ENCODE measurements at places on chromosomes 4 and X.

GRCh38 chr4:8283631-8284121 lies 14.1 kb downstream of the HTRA3 start:
- peak; percentile 76 for DNase-seq

DNA sequence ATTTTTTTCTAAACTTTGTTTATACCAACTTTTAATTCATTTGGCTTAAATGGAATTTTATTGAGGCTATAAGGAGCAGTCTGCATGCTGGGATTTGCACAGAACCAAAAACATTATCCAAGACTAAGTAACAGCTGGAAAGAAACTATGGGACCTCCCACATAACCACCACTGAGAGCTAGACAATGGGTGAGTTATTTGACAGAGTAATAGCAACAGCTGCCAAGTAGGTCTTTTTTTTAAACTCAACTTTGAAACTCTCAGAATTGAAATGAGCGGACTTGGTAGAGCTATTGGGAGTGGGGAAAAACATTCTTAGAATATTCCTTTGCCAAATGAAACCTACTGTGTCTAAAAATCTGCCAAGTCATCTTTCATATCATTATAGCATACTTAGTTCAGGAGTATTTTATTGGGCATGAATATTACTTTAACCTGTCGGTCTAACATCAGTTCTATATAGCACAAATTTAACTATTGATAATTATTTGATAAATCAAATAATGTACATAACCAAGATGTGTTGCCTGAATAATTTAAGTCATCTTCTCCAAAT lies 1428.0 kb downstream of the PCDH7 start:
- no peak for DNase-seq

- DNase-seq = no peak
These were observed 41.5 kb downstream of the REELD1 start for GRCh38 chr4:146255874-146256273.

- DNase-seq = no peak
These were observed 20.6 kb upstream of the PRR27 start for GRCh38 chr4:70133473-70133872.

- no peak for DNase-seq
These were observed 54.9 kb downstream of the ABLIM2 start for GRCh38 chr4:8103421-8104390.
